AG20443 (cell line): ENCODE measurements at places on chromosomes 4 and X.

DNA sequence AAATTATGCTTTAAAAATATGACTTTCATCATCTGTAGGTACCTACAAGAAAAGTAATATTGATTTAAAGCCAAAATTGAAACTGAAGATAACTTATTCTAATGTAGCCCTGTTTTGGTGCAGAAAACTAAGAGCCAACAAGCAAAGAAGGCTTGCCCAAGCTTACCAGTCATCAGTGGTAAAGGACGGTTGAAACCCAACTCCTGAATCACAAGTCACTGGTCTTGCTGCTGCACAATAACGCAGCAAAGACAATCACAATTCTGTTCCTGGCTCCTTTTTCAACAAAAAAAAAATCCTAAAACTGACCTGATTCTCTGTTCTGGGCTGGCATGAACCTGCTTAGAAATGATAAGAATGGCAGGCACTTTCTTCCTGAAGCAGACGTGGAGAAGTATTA, 34.5 kb downstream of the WDFY3 start:
- DNase-seq: no peak

DNA sequence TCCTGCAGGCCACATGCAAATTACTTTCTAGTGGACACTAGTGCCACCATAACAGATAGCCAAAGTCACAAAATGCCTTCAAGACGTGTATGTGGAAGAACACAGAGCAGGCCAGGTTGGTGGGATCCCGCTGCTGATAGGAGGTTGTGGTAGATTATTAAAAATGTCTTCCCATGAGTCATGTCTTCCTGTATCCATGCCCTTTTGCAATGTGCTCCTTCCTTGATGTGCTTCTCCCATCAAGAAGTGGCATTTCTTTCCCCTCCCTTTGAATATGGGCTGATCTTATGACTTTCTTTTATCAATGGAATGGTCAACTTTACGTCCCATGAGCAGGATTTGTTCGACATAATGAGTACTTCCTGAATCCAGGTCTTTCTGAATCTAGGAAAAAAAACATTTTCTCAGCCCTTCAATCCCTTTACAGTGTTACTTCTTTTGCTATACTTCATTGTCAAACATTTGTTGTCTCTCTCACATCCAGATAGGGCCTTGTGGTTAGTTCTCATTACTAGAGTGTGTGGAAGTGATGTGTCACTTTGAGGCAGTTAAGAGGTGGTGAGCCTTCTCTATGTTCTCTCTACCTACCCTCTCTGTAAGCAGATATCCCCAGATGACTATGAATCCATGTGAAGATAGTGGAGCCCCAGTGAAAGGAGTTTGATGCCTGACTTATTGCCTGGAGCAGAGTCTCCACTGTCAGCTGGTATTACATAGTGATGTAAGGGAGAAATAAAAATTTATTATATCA, 519.2 kb upstream of the DIPK2B start:
- no peak for DNase-seq

- peak; percentile 63 for DNase-seq
Observed at GRCh38 chr4:107183155-107183774, 147.2 kb upstream of the DKK2 start.

- no peak for DNase-seq
Observed at GRCh38 chr4:153045111-153045982, 109.2 kb downstream of the FHDC1 start.

DNA sequence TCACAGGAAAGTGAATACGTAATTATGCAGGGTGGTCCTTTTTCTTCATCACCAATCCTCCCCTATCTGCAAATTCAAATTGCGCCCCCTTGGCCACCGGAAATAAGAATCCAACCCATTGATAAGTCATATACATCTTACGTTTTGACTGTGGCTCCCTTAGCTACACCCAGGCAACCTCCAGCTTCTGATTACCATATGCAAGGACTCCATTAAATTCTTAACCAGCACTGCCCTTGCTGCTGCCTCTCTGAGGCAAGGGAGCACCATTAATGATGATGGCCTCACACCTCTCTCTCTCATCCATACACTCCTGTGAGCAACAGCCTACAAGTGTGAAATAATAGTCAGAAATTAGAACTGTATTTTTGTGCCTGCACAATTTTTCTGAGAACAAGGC, 106.0 kb upstream of the NOCT start:
- DNase-seq: no peak

GRCh38 chr4:102352781-102353180, 7.5 kb upstream of the SLC39A8 start:
- DNase-seq: no peak

- peak; percentile 21 for DNase-seq
Observed at GRCh38 chrX:15143050-15143824, 126.6 kb downstream of the ASB9 start.

GRCh38 chrX:31546126-31546525, 474.3 kb upstream of the FTHL17 start:
- peak; percentile 84 for DNase-seq

- no peak for DNase-seq
Observed at GRCh38 chr4:32106767-32107166, 1386.6 kb downstream of the PCDH7 start.

- peak; percentile 76 for DNase-seq
Observed at GRCh38 chr4:26206339-26206738, 114.5 kb upstream of the RBPJ start.

- no peak for DNase-seq
Observed at GRCh38 chr4:81498551-81499099, 26.9 kb upstream of the RASGEF1B start.

DNA sequence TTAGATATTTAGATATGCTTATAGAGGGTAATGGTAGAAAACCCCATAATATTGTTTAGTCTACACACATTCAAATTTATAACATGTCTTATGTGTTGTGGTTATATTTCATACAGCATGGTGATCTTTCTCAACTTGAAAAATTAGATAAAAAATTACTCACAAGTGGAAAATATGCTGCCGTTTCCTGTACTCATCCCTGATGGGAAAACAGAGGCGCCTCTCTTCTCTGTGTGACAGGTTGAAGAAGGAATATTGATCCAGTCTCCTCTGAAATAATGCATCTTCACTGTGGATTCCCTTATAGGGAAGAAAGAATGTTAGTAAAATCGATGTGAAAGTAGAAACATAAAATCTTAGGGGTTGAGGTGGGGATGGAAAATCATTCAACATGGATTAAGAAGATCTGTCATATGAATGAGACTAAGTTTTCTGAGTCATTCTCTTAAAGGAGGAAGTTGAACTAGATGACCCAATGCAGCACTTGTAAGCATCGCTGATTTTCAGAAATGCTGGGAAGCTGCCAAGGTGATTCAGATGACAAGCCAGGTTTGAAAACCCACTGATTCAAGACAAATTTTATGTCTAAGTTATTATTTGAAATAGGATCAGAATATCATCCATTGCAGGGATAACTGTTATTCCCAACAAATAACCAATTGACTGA, 70.7 kb downstream of the ANKRD50 start:
- DNase-seq: peak; percentile 15

DNA sequence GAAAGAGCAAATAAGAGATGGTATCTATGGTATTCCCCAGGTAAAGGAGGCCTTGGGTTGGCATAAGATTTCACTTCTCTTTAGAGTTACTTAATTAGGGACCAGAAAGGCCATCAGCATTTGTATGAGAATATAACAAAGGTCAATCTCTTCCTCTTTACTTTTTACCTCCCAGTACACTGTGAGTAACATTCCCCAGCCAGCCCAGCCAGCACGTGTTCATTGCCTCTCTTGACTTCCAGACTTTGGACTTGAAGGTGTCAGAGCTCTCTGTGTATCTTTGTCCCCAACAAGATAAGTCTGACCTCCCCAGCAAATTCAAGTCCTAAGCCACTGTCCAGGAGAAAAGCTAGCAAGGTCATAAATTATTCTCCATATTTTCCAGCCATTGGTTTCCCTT, 110.5 kb downstream of the AR start:
- no peak for DNase-seq

DNA sequence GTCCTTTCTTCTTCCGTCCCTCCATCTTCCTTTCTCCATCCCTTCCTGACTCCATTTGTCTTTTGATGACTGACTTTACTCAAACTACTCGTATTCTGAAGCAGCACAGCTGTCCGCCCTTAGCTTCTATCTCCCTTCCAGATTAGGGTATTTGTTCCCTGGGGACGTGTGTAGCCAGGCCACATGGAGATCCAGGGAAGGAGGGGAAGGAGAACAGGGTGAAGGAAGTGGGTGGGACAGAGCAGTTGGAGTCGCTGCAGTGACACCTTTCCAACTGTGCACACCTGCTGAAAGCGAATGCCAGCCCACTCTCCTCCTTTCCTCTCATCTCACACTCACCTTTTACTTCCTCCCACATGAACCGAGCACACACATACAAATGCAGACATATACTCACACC, 323.8 kb downstream of the DCTD start:
- DNase-seq: no peak

DNA sequence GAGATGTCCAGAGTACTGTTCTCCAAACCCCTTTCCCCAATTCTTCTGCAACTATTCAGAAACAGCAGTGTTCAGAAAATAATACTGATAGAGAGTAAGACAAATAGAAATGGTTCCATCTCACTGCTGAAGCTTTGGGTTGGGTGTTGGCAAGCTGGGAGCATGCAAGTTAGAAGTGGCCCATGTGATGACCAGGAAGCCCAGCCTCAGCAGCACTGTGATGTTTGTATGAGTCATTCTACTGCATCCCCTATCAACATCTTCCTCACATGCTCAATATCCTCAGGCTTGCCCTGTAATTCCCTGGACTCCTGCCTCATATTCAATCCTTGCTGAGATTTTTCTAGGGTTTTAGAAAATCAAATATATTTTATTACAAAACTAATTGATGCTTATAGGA, 96.5 kb downstream of the CHRDL1 start:
- peak; percentile 13 for DNase-seq

DNA sequence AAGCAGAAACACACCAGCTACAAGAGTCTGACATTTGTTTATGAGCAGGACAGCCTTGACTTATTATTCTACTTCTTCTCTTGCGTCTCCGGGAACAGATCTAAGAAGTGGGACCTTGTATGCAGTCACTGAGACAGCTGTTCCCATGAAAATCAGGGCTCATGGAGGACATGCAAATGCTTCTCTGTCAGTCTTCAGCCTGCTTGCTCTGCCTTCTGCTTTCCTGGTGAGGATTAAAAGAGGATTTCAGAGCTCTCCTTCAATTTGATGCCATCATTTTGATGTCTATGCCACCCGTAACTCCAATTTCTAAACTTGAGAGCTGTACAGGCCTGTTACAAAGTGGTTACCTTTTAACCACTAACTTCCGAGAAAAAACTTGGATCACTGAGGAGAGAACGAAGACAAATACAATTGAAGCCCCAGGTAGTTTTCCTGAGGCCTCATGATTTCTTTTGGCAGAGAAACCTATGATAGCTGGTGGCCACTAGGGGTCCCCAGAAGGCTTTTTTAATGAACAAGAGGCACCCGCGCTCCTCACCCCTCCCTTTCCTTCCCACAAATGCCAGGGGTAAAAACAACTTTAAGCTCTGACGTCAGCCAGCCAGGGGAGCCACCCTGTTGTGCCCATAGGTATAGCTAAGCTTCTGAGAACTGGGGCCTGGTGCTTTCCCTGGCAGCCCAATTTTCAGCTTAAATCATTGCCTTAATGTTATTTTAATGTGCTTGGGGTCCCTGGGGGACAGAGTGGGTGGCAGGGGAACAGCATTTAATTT, 97.0 kb downstream of the DDIT4L start:
- peak; percentile 82 for DNase-seq

GRCh38 chrX:47158131-47158530, 13.1 kb downstream of the RBM10 start:
- DNase-seq: no peak

GRCh38 chr4:38209654-38210053, 249.5 kb downstream of the PTTG2 start:
- no peak for DNase-seq

DNA sequence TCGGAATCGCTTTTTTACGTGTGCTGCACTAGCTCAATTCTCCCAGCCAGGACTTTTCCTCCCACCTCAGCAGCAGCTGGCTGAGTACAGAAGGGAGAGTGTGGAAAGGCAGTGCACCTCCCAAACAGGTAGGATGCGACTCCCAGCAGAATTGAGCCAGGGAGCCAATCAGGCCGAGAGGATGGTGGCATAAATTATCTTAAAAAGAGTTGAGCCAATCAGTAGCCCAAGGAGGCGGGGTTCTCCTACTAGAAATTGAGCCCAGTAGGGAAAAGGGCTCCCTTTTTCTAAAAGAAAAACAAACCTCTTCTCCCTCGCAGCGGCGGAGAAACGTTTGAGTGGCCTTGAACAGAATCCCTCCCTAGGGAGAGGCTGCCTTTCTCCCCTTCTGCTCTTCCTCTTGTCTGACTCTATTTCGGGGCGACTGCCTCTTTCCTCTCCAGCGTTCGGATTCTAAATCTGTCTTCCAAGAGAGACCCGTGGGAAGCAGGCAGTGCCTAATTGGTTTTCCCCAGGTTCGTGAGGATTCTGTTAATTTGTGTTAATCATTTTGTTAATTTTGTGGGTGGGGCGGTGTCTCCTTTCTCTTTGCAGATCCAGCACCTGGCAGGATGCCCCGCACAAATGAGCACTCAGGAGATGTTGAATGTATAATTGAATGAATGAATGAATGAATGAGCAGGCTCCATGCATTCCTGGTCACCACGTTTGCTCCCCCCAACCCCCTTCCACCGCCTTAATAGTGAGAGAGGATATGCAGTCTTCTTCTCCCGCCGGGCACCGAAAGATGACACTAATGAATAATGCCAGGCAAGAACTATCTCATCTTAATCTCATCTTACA, at the start of gene GABRG1:
Gene GABRG1, minus strand, starts transcription at position 142 of the 843 bp plus-strand sequence. Its CDS starts 141 bp downstream, at position 1.
- DNase-seq: no peak

DNA sequence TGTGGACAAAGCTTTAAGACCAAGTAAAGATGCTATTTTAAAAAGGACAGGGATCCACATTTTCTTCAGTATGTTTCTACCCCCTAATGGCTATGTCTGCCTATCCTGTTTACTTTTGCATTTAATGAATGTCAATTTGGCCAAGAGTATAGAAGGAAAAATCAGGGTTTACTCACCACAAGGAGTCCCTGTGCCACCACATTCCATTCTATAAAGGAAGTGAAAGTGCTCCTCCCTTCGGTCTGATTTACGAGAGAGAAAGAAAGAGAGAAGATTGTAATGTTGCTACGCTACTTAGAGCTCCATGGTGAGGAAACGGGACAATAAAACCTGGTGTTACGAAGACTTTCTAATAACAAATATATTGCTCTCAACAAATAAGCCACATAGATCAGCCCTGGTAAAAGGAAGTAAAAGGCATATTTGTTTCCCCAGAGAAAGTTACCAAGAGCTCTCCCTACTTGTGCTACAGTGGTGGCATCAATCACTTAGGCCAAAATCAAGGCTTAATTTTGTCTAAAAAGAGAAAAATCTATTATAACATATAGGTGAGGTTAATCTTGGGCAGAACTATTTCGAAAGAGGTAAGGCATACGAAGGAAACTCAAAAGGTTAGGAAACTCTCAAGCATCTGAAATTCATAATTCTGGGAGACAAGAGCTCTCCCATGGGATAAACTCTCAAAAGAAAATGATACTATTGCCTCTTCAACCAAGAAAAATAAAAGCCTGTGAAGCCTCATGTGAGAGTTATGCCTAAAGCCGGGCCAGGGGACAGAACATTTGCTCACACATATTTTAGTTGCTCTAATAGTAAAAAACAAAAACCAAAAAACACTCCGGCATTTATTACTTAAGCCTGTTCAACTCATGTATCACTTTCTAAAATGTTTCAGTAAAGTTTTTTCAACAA, 29.5 kb downstream of the TAPT1 start:
- peak; percentile 64 for DNase-seq
